D341Med (cell line): ENCODE measurements at places on chromosomes 11 and 22.
A peak's percentile ranks its signal among the peaks of the same experiment; 100 is the strongest.

DNA sequence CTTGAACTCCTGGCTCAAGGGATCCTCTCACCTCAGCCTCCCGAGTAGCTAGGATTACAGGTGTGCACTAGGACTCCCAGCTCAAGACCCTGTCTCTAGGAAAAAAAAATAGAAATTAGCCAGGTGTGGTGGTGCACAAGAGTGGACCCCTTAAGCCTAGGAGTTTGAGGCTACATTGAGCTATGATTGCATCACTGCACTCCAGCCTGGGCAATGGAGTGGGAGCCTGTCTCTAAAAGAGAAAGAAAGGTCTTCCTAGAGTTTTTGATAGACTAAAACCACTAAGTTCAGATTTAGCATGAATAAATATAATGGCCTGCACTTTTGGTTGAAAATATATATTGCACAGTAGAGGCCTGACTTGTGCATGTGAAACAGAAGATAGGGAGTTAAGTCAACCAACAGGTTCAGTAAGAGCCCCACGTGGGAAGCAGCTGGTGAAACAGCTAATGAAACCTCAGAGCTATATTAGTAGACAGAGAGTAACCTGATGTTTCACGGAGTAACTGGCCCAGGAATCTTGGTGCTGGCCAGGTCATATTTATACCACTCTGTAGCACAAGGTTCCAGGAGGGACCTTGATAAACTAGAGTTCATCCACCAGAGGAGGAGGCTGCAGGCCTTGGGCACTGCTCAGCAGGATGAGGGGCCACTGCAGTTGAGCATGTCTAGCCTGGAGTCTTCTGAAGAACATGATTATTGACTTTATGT is 4.6 kb upstream of the MICAL3 start:
- DNase-seq, result no peak

- no peak for DNase-seq
These were observed 34.3 kb downstream of the CYB5R2 start for GRCh38 chr11:7638710-7639642.

GRCh38 chr11:6529266-6529665 is 32.2 kb downstream of the DNHD1 start:
- DNase-seq, result no peak

DNA sequence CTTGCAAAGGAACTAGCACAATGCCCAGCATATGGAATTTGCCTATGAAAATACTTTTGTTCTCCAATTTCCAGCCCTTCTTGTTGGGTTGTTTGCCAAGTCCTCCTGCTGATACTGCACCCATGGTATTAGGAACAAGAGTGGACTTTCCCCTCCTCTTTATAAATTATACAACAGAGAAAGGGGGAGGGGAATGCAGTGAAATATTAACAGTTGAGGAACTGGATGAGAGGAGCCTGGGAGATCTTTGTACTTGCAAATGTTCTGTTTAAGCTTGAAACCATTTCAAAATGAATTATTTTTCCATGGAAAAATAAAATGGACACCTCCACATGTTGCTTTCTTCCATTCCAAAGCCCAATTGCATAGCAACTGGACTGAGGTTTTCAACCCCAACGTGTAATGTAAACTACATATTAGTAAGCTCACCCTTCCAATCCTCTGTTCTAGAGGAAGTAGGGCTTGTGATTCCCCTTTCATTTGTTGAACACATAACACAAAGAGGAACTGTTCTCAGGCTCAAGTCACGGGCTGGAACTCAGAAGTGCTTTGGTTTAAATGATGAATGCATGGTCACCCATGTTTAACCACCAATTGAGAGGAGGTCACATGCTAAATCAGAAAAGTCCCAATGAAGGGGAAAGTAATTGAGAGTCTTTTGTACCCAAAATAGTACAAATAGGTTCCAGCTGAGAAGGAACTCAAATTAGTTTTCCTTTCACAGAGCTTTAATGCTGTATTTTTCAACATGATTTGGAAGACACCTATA is 66.2 kb upstream of the ZC3H12C start:
- DNase-seq, result no peak

DNA sequence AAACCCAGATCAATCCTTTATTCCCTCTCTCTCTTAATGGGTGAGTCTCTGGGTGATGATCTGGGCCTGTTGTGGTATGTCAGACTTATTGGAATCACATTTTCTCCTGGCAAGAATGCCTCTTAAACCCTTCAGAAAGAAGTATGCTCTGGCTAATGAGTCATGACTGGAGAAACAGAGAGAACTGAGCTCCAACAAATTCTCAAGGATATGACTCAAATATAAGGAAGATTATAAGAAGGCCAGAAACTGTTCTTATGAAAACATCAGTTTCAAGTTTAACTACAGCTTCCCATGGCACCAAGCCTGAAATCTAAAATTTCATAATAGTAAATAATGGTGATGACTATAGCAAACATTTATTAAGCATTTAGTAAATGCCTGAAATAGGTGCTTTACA is 83.9 kb downstream of the OR5AK2 start:
- no peak for DNase-seq

GRCh38 chr11:1012740-1013630 is 23.5 kb downstream of the MUC6 start:
- no peak for DNase-seq

- DNase-seq, result no peak
These were observed 35.6 kb downstream of the ETS1 start for GRCh38 chr11:128551611-128552335.

DNA sequence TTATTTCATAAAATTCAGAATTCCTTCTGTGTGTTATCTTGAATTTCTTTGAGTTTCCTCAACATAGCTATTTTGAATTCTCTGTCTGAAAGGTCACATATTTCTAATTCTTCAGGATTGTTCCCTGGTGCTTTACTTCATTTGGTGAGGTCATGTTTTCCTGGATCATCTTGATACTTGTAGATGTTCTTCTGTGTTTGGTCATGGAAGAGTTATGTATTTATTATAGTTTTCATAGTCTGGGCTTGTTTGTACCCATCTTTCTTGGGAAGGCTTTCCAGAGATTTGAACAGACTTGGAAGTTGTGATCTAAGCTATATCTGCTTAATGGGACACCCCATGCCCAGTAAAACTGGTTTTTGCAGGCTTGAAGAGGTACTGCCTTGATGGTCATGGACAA is 149.6 kb downstream of the METTL15 start:
- DNase-seq, result no peak

DNA sequence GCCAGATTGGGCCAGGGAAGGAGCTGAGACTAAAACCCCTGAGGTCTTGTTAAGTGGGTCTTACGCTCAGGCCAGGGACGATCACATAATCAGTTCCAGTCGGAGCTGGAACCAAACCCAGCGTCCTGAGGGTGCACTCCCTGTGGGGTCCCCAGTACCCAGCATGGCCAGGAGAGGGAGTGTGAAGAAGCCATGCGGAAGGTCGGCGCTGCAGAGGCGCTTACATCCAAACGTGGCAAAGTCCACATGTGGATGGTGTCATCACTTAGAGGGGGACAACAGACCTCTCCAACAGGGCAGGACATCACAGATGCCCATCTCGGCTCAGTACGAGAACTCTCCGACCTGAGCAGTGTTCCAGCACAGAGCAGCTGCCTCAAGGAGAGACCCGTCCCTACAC is 8.3 kb downstream of the ATP5MGL start:
- peak; percentile 59 for DNase-seq

- no peak for DNase-seq
These were observed 44.5 kb downstream of the SC5D start for GRCh38 chr11:121337078-121337477.

- DNase-seq, result no peak
These were observed 100.1 kb downstream of the NAT10 start for GRCh38 chr11:34205326-34206035.

DNA sequence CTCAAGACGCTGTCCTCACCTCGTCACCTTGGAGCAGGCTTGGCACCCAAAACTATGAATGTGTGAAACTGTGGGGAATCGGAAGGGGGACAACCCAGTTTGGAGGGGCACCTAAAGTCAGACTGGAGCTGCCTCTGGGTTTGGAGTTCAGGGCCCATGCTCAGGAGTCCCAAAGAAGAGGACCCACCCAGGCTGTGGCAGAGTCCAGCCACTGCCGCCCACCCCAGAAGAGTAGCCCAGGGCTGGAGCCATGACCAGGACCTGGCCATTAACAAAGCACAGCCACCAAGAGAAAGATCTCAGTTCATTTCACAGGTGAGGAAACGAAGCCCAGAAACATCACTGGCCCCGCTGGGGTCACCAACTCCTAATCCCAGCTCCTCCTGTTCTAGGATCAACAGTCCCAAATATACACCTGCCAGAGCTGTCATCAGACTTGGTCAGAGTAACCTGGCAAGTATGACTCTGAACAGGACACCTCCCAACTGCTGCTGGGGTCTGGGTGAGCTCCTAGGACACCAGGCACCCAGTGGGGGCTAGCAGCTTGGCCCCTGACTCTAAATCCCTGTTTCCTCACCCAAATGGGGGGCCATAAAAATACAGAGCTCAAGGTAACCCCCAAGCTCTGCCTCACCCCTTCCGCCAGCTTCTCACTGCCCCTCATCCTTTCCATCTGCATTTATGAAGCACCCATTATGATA is 2.7 kb downstream of the RAB3IL1 start:
- peak; percentile 10 for DNase-seq

DNA sequence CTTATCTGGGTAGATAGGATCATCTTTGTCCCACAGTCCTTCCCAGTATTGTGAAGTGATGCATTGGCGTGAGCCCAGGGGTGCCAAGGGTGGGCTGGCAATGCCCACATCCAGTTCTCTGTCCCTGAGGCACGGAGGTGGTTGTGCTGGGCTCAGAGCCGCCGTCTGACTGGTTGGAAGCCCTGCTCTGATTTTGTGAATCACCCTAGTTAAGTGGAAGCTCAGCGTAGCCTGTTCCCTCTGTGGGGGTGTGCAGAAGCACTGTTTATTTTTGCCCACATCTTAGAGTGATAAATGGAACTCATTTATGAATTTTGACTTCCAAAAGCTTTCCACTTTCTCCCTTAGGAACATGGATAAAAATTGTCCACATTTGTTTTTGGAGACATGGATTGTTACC is 13.6 kb downstream of the BCR start:
- no peak for DNase-seq

DNA sequence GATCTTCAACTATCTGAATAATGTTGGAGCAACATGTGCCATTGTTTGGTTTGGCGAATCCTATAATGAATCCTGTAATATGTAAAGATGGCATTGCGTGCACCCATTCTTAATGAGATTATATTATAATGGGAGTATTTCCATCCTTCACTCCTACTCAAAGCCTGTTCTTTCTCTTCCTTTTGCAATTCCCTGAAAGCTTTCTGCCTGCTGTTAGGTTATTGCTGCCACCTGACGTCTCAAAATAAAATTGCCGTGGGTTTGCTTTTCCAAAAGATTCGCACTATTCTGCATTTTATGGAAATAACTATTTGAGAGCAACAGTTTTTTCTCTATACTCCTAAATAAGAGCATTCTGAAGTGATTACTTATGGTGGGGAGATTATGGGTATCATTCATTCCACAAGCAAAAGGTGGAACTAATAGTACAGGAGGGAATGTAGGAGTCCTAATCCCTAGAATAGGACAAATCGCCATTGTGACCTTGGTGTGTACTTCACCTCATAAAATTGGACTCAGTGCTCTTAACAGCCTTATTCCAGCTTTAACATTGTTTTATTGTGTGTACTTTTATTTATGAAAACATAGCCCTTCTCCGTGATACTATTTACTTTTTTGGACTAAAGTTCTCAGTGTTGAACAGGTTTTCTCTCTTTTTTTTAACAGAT is 69.6 kb upstream of the ALKBH3 start:
- no peak for DNase-seq

GRCh38 chr11:114478768-114479167 is 39.5 kb downstream of the REXO2 start:
- DNase-seq, result no peak

- DNase-seq, result no peak
These were observed 346.2 kb downstream of the CADM1 start for GRCh38 chr11:115158053-115158452.

DNA sequence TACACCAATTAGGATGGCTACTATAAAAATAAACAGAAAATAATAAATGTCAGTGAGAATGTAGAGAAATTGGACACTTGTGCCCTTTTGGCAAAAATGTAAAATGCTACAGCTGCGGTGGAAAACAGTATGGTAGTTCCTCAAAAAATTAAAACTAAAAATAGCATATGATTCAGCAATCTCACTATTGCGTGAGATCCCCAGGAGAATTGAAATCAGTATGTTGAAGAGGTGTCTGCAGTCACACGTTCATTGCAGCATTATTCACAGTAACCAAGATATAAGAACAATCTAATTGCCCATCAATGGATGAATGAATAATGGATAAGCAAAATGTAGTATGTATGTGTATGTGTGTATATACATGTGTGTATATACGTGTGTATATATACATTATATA is 6.8 kb downstream of the OR52N2 start:
- DNase-seq, result no peak

- DNase-seq, result peak; percentile 90
These were observed at the start of gene ARHGEF17 for GRCh38 chr11:73308003-73308960. Gene ARHGEF17 (plus strand): TSS chr11:73308276. CDS start chr11:73308639, 363 bp downstream.

- DNase-seq, result no peak
These were observed 16.0 kb downstream of the CDC45 start for GRCh38 chr22:19495562-19496323.

GRCh38 chr22:49163258-49163959 is 664.3 kb downstream of the BRD1 start:
- no peak for DNase-seq

- DNase-seq, result no peak
These were observed 39.1 kb downstream of the SLC35F2 start for GRCh38 chr11:107819361-107820014.

GRCh38 chr11:3685923-3686322 is 14.7 kb upstream of the CHRNA10 start:
- DNase-seq, result no peak

DNA sequence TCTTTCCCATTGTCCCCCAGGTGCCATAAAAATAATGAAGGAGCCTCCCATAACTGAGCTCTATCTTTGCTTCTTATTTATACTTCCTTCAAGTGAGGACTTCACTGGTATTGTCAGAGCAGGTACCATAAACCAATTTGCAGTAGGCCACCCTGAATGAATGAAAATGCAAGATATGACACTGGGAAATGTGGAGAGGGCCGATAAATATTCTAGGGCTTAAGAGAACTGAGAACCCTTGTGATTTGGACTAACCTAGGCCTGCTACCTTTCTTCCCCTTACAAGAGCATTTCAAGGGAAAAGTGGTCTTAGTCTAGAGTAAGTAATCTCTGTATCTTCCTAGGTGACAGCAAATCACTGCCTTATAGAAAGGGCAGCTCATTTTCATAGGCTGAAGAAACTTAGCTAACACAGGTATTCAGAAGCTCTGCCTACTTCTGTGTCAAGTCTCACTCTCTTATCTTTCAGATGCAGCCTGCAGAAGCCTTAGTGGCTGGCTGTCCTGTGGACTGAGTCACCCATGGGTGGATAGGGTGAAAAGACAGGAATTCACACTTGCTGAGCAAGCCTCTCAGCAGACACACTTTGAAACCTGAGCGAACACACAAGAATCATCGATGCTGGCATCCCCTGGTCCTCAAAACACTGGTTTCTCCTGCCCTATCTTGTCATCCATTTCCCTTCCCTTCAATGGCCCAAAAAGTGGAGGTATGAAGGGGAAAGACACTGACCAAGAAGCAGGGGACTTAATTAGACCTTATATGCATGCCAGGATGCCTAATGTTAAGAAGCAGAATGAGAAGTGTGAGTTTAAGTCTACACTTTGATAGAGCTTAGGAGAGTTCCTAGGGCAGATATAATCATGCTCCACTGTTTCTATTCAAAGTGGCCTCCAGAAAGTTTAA is 15.2 kb downstream of the NRIP3 start:
- no peak for DNase-seq

GRCh38 chr11:33725496-33725895 is 10.7 kb downstream of the CD59 start:
- DNase-seq, result no peak

- peak; percentile 12 for DNase-seq
These were observed 32.6 kb downstream of the KIAA0930 start for GRCh38 chr22:45207981-45208664.
